ENCODE measurements at places on chromosomes 5 and 9. TPM values are rescaled to one million over a fixed set of nuclear protein-coding genes. Genes with fewer than 3 reads are reported as not detected.

The HTR1A gene
- total RNA-seq, result not detected

The DOCK8 gene
- 12.2 TPM for total RNA-seq

The RFX3 gene
- total RNA-seq, result 15.4 TPM

GRCh38 chr5:133088064-133088463, 36.3 kb downstream of the HSPA4 start:
- no peak for DNase-seq

GRCh38 chr5:91424638-91425436, 41.7 kb upstream of the ARRDC3 start:
- no peak for DNase-seq

DNA sequence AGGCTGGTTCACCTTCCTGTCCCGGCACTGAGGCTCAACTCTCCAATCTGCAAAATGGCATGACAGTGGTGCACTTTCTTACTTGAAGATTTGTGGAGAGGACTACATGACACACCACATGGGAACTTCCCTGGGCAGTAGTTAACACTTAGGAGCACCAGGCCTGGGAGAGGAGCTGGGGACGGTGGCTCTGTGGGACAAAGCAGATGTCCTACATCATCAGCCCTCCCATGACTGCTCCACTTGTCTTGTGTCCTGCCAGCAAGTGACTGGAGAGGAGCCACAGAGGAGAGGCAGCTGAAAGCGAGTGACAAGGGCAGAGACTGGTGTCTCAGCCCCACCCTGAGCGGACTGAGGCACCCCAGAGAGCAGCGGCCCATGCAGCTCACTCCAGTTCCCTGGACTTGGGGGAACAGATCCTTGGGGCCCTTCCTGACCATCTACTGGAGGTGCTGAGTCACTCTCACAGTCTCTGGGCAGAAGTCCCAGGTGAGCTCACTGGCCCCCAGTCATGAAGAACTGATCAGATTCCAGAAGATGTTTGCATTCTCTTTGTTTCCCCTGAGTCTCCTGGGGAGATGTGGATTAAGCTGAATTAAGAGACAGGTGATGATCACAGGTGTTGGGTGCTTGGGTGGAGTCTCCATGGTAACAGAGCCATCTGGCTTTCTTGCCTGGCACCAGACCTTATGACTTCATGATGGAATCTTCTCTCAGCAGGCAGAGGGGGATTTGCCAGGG, 13.2 kb upstream of the SLC25A48 start:
- DNase-seq, result no peak

Measured in ovary (tissue), 10 donors.